ENCODE measurements at places on chromosomes 6 and 20.

DNA sequence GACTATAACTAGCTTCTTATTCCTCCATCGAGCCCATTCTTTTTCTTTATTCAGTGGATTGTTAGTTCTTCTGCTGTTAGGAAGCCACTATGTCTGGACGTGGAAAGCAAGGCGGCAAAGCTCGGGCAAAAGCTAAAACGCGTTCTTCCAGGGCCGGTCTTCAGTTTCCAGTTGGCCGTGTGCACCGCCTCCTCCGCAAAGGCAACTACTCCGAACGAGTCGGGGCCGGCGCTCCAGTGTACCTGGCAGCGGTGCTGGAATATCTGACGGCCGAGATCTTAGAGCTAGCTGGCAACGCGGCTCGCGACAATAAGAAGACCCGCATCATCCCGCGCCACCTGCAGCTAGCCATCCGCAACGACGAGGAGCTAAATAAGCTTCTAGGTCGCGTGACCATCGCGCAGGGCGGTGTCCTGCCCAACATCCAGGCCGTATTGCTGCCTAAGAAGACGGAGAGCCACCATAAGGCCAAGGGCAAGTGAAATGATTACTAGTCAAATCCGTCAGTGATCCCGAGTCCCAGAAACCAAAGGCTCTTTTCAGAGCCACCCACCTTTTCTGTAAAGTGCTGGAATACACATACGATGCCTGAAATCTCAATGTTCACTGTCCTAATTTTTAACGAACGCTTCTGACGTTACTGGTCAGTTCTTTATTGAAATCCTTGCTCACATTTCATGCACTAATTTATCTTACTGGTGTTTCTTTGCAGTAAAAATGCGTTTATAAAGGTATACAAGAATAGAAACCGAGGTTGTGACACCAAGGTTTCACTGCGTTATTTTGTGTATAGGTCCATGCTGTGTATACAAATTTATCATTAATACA, 129.9 kb downstream of the HFE start:
- DNase-seq: peak; percentile 95

DNA sequence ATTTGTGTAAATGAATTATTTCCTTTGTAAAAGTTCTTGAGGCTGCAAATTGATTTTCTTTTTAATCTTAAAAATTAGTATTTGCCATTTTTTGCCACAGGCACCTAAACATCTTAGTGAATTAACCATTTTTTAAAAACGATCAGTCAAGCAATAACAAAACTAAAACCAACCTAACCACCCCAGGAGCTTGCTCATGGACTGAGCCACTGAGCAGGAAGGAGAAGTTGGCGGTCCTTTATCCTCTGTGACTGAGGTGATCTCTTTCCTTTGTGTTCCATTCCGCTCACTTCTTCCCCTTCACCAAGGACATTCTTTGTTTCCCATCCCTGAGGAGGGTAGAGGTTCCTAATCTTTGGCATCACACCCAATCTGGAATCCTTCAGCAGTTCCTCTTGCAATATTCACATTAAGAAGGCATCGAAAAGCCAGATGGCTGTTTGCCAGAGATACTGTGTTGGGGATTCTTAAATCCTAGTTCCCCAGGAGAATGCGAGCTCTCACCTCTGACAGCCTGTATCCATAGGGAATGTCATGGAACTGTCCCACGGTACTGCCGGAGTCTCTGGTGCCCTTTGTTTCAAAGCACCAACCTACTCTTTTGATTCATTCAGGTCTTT, 30.5 kb downstream of the RPRD1B start:
- DNase-seq: no peak

- DNase-seq: no peak
Measured at GRCh38 chr6:122799140-122799745, 10.2 kb downstream of the SMPDL3A start.

- peak; percentile 87 for DNase-seq
Measured at GRCh38 chr6:127515794-127516661, 3.1 kb downstream of the MTCL3 start.

DNA sequence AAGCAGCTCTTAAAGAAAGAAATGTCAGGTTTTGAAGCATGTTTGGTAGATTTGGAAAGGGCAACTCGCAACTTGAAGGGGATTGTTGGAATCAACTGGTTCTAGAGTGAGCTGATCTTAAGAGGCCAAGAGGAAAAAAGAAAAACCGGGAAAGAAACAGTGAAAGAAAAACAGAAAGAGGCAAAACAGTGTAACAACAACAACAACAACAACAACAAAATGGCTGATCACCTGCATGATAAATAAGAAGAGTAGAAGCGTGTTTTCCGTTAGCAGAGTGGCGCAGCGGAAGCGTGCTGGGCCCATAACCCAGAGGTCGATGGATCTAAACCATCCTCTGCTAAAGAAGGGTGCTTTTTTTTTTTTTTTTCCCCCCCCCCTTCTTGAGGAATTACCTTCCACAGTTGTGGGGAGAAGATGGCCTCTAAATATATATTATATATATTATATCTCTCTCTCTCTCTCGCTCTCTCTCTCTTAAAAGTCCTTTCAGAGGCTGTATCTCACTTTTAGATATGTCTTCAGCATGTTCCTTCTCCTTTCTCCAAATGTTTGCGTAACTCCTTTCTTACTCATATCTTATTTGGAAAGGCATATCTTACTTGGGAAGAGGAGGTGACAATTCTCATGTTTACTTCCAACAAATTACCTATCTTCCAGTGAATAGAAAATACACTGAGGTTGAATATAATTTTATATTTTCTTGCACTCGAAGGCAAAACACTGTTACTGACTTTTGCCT, 134.4 kb downstream of the OR2B2 start:
- no peak for DNase-seq

GRCh38 chr6:168238159-168238909, 81.2 kb downstream of the DACT2 start:
- no peak for DNase-seq

DNA sequence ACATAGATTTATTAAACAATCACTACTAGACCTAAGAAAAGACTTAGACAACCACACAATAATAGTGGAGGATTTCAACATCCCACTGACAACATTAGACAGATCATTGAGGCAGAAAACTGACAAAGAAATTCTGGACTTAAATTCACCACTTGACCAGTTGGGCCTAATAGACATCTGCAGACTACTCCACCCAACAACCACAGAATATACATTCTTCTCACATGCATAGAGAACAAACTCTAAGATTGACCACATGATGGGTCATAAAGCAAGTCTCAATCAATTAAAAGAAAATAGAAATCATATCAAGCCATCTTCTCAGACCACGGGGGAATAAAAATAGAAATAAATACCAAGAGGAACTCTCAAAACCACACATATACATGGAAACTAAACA, 136.7 kb upstream of the ARG1 start:
- no peak for DNase-seq

- DNase-seq: no peak
Measured at GRCh38 chr6:158071121-158072082, 89.7 kb downstream of the SYNJ2 start.

- no peak for DNase-seq
Measured at GRCh38 chr6:69780585-69781178, 16.1 kb downstream of the LMBRD1 start.

DNA sequence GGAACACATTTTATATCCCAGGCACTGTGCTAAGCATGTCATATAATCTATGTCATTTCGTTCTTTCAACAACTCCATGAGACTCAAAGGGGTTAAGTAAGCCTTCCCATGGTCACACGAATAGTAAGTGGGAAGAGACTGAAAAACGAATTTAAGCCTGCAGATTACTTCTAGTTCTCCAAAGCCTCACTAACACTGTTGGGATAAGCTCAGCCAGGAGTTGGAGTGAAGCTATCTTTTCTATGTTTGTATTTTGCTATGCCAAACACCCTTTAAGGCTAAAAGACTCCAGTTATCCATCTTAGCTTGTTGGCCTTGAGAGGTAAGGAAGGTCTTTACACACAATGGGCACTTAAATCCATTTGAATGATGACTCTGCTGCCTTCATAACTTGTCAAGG, 148.1 kb upstream of the UST start:
- DNase-seq: no peak

- peak; percentile 40 for DNase-seq
Measured at GRCh38 chr20:57749131-57749690, 39.4 kb upstream of the PMEPA1 start.

GRCh38 chr6:52053038-52053695, 34.2 kb downstream of the PKHD1 start:
- DNase-seq: no peak

GRCh38 chr6:142861711-142862110, 83.3 kb downstream of the HIVEP2 start:
- DNase-seq: no peak

- no peak for DNase-seq
Measured at GRCh38 chr6:87281426-87281825, 41.0 kb upstream of the SMIM8 start.

DNA sequence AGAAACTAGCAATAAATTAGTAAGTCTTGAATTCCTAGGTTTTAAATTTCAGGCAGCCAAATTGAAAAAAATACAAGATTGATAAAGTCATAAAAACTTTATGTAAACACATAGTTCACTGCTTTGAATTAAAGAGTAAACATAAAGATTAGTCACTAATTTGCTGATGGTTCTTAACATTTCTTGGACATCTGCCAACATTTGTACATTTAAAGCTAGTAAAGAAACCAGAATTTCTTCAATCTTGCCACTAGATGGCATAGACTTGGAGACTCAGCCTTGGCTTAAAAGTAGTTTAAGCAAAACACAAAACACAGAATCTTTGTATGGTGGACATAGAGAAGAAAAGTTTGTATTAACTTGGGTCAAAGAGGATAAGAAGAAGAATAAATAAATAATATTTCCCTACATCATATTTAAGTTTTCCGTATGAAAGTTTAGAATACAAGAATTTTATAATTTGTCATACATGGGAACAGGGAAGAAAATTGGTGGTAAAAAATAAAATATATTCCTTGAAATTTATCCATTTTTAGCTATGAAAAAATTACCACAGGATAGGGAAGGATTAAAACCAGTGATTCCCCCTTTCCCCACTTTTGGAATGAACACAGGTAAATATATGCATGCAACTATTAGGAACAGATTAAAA, 41.7 kb upstream of the FAM135A start:
- no peak for DNase-seq

DNA sequence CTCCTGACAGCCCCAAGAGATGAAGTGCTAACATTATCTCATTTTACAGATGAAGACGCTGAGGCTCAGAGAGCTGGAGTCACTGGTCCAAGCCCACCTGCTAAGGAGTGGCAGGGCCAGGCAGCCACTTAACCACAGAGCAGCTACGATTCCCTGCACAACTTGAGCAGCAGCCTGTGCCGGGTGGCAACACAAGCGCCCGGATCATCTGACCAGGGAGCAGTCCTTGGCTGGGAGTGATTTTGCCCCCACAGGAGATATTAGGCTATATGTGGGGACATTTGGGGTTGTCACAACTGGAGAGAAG, 93.2 kb upstream of the PTPN1 start:
- no peak for DNase-seq

Data from femur (tissue), 1 donor.